ENCODE measurements at places on chromosomes 2 and 18.

- no peak for DNase-seq
These were observed 76.9 kb downstream of the MYT1L start for GRCh38 chr2:2254206-2254605.

DNA sequence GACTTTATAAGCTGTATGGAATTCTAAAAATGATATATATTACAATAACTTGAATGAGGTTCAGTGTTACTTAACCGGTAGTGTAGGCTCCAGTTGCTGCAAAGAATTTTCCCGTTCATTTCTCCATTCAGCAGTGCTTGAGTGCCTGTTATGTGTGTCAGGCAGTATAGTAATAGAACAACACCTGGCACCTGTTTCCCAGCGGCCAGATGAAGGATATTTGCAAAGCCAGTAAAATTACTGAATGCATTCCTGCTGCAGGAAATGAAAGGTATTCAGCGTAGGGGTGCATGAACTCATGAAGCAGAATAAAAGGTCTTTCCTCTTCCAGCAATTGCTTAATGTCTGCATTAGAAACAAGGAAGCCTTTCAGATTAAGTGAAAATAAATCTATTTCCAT lies 18.8 kb downstream of the YPEL5 start:
- DNase-seq: peak; percentile 49

DNA sequence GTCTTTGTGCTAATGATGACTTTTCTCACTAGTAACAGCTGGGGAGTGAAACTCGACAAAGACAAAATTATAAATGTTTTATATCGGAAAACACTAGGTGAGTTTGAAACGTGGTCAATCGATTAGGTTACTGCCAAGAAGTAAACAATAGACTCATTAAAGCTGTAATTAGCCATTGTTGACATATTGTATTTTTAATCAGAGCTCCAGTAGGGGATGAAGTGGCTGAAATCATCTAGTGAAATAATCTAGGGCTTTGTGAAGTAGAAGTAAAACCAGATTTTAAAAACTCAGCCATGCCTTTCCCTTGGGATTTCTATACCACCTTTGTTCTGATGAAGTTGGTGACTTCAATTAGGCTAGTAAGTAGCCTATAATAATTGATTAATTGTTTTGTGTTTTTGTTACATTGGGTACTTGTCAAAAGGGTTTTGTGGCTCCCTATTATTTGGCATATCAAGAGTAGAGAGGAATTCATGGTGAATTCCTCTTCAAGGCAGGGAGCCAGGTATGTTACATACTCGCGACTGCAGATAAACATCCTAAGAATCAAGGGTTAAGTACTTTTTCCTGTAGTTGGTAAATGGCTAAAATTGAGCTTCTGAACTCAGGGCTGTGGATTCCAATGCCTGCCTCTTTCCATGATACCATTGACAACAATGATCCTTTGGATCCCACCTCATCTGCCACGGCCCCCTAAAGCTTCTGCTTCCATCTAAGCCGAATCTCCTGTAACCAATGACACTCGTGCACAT lies 31.6 kb downstream of the RAB27B start:
- no peak for DNase-seq

DNA sequence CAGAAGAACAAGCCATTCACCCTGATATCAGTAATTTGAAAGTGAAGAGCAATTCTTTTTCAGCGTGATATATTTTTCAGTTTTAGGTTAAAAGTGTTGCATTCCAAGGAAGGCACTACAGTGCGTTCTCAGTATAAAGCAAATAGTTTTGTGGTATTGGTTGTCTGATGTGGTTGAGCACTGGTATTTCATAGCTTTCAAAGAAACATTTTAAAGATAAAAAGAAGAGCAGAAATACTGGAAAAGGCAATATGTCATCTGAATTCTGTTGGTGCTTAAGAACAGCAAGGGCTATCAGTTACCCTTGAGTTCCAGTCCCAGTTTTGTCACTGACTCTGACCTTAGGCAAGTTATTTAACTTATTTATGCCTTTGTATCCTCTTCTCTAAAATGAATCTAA lies 191.6 kb downstream of the BABAM2 start:
- DNase-seq: no peak

- no peak for DNase-seq
These were observed 157.0 kb upstream of the SERPINE2 start for GRCh38 chr2:224195925-224196571.

DNA sequence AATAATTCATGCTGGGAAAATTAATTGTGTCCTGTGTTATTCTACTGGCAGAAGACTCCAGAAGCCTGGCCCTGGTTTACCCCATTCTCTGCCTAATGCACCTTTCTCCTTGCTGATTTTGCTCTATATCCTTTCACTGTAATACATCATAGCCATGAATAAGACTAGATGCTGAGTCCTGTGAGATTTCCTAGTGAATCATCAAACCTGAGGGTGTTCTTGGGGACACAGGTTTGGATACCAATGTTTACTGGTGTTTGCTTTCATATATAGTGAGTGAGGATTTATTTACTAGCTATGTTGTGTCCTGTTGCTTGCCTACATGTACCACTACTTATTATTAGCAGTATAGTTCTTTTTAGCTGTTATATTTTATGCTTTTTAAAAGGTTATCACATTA lies 6.5 kb downstream of the METTL5 start:
- no peak for DNase-seq

GRCh38 chr2:206915121-206915520 lies 24.2 kb upstream of the CPO start:
- DNase-seq: peak; percentile 34

DNA sequence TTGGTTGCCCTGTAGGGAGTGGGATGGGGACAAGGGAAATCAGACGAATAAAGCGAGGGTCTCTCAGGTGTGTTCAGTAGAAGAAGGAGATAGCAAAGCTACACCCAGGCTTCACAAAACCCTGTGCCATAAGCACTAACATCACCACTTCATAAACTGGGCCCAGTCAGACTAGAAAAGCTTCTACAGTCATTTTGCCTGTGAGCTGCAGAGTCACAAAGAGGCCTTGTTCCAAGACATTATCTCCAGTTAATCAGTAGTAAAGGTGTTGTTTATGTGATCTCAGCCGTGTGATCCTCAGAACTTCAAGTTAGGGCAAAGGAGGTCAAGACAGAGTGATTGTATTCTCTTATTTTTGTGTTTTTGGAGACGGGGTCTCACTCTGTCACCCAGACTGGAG lies 148.0 kb downstream of the GALR1 start:
- DNase-seq: no peak

DNA sequence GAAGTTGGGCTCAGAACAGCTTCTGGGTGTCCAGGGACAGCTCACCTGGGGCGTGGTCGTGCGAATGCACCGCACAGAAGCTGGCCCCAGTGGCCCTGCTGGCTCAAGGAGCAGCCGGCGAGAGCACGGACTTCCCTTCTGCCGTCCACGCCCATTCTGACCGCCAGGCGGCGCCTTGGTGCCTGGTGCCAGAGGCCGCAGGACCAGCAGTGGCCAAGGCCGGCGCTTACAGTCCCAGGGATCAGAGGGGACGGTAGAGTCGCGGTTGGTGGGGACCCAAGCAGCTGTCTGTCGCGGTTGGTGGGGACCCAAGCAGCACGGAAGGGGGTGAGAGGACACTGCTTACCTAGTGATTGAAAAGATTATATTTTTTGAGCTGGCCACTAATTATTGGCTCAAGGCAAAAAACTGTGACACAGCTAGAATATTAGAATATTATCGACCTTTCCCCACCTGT lies 25.7 kb downstream of the NPPC start:
- DNase-seq: peak; percentile 42

- no peak for DNase-seq
These were observed 201.8 kb downstream of the EPHA4 start for GRCh38 chr2:221370076-221370856.

DNA sequence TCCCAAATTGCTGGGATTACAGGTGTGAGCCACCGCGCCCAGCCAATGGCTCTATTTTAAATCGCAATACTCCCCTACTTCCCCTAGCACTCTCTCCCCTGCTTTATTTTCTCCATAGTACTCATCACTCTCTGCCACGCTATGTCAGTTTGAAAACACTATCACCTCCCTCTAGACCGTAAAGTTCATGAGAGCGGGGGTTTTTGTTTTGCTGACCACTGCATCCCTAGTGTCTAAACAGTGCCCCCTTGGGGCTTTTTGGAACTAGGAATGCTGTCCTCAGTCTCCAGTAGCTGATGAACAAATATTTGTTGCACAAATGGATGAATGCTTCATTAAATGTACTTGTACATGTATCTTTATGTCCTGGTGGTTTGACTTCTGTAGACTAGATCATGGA lies 44.1 kb downstream of the ATOH8 start:
- peak; percentile 51 for DNase-seq
